Upper lobe of right lung (tissue), 1 donor: ENCODE measurements at places on chromosomes 6 and 20.

DNA sequence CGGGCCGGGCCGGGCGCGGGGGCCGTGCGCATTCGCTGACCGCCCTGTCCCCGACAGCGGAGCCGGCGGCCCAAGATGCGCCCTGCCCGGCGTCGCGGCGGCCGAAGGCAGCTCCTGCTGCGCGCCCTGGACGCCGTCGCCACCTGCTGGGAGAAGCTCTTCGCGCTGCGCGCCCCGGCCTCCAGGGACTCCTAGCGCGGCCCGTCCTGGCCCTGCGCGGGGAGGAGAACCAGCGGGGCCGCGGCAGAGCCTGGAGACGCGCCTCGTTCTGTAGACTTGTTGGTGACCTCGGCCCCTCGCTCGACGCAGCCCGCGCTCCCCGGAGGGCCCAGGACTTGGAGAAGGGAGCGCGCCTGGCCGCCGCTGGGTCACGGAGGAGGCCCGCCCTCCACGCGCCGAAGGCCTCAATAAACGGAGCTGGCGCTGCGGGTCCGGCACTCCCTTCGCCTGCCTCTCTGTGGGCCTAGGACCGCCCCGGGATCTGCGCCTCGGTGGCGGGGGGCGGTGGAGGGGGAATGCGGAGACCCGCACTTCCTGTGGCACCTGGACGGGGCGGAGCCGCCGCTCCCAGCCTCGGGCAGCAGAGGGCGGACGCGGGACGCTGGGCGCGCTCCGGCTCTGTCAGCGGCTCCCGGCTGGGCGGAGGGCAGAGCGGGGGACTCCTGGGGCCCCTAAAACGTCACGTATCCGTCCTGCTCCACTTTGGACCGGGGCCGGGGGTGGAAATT lies 2.7 kb downstream of the C20orf204 start:
- peak; percentile 89 for DNase-seq

- peak; percentile 94 for DNase-seq
Measured at GRCh38 chr20:32155017-32155981, 45.8 kb downstream of the TM9SF4 start.

DNA sequence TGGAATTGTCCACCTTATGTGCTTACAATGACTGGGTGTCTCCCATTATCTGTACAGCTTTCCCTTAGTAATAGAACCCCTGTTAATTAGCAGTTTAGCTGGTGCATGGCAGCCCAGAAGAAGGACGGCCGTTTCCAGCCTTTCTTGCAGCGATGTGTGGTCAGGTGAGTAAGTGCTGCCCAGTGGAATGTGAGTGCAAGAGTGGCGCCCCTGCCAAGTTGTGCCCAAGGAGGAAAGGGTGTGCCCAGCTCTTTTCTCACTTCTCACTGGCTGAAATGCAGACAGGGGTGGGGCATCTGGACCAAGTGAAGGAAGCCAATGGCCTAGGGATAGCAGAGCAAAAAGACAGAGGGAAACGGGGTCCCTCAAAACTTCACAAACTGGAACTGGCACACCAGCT lies 296.8 kb downstream of the PREX1 start:
- no peak for DNase-seq

- no peak for DNase-seq
Measured at GRCh38 chr6:135568379-135568778, 70.8 kb upstream of the AHI1 start.

GRCh38 chr20:8901237-8902025 lies 167.5 kb upstream of the PLCB4 start:
- no peak for DNase-seq

GRCh38 chr6:124873066-124873410 lies 89.2 kb upstream of the RNF217 start:
- DNase-seq = no peak
